ENCODE measurements at places on chromosomes 3 and 15.

- peak; percentile 54 for DNase-seq
Measured at GRCh38 chr3:49647741-49648140, 26.4 kb upstream of the APEH start.

DNA sequence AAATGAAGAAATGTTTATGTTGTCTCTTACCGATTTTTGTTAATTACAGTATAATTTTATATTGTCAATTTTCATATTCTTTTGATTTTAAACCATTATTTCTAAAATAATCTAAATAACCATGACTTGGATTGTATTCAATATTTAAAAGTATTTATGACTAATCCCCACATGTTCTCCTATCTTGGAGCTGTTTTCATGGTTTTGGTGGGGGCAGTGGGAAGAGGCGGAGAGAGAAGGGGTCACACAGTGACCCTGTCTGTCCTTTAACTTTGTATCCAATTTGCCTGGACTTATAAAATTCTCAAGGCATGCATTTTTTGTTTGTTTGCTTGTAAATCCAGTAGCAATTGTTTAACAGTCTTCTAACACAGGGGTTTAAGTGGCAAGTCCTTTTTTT is 407.4 kb downstream of the NTRK3 start:
- no peak for DNase-seq

DNA sequence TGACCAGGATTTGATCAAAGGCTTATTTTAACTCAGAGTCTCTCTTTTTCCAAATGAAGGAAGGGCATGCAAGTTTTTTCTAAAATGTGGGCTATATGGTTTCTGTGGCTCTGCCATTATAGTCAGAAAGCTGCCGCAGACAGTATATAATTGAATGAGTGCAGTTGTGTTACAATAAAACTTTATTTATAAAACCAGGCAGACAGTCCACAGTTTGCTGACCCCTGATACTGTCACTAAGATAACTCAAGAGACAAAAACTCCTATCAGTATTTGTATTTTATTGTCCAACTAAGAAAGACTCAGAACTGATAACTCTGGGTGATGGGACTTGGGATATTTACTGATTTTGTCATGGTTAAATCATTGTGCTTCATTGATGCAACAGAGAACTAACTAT is 4.9 kb downstream of the ALDH1A2 start:
- DNase-seq, result no peak

DNA sequence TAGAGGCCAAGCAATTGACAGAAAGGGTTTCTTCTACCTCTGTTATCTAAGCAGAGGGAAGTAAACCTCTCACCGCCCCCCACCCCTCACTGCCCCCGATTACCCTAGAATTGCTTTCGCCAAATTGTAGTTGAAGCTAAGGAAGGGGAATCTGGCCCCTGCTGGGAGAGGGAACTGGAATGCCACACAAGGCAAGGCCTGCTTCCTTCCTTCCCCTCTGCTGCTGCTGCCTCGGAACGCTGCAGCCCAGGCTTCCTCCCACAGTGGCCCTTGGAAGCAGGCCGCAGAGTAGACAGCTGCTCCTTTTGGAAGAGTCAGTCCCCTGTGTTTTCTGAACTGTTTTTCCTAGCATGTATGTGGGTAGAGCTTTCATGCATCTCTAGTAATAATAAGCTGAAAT is 21.6 kb downstream of the RLBP1 start:
- DNase-seq, result no peak
